ENCODE measurements at places on chromosomes 1 and 21. TPM values are rescaled to one million over a fixed set of nuclear protein-coding genes. Genes with fewer than 3 reads are reported as not detected.

The PTGFR gene
- 0.37 TPM for total RNA-seq

- DNase-seq, result no peak
Measured at GRCh38 chr1:246592695-246593094, 26.4 kb downstream of the CNST start.

The DDX59 gene
- total RNA-seq, result 19.3 TPM

DNA sequence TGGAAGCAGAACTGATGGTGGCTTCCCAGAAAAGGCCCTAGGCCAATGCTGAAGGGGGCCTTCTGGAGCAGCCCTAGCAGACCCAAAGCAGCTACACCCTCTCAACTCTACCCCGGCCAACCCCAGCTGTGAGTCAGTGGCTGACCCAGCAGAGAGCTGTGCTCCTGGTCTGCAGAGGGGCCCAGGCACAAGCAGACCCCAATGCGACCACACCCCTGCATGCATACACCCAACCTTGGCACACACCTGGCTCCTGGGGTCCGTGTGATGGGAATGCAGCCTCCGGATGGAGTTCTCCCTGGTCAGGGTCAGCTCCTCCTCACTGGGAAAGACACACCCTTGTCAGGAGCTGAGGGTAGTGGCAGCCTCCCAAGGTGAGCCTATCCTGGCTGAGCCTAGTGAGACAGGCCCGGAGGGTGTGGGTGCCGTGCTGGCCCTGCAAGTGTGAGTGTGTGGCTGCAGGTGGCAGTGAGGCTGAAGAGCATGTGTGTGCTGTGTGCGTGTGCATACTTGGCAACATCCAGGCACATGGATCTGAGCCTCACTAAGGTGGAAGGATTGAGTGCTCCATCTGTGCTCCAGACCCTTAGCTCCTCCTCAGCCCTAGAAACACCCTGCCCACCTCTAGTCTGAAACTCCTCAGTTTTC is 3.9 kb upstream of the ARHGAP30 start:
- no peak for DNase-seq

The GBP5 gene
- 0.54 TPM for total RNA-seq

GRCh38 chr1:226687426-226687825 is 51.7 kb downstream of the ITPKB start:
- DNase-seq, result no peak

GRCh38 chr21:41713495-41714281 is 53.2 kb downstream of the RIPK4 start:
- no peak for DNase-seq

The EDN2 gene
- total RNA-seq, result 0.28 TPM

GRCh38 chr21:31873275-31873695 is 465 bp downstream of the HUNK start:
- DNase-seq, result peak; percentile 32

DNA sequence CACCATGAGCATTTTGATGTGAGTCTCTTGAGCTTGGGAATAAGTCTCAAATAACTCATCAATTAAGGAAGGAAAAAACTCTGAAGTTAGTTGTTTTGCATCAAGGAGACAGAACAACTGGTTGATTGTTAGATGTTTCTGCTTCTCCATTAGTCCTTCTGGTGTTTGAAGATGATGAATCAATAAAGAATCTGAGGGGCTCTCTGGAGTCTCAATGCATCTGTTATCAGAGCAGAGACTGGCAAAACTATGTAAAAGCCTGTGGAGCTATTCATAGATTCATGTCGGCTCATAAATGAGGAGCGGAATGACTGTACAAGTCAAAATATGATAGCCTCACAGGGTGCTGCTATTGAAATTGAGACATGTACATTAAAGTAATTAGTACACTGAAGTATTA is 73.3 kb upstream of the ZC3H11B start:
- no peak for DNase-seq

GRCh38 chr1:44390277-44390676 is 14.8 kb upstream of the RNF220 start:
- DNase-seq, result no peak

DNA sequence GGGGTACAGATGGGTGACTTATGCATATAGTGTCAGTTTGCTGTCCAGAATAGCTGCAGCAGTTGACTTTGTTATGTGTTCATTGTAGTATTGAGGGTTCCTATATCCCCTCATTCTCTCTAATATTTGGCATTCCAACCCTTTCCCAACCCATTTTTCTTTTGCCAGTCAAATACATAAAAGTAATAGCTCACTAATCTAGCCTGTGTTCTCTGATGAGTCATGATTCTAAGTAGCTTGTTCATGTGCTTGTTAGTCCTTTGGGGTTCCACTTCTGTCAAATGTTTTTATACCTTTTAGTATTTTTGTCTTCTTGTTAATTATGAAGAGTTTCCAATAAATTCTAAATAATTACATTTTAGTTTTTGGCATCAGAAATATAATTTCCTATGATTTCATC is 99.2 kb upstream of the MROH9 start:
- no peak for DNase-seq

The AURKAIP1 gene
- 107 TPM for total RNA-seq

The LAMB3 gene
- 331 TPM for total RNA-seq

The PRKAA2 gene
- 9.7 TPM for total RNA-seq

DNA sequence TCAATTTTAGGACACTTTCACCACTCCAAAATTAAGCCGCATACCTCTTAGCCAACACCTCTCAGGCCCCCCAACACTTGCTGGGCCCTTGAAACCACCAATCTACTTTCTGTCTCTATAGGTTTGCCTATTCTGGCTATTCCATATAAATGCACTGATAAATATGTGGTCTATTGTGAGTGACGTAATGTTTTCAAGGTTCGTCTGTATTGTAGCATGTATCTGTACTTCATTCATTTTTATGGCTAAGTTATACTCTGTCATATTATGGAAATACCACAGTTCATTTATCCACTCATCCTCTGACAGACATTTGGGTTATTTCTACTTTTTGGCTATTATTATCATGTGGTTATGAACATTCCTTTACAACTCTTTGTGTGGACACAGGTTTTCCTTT is 359.9 kb upstream of the ST6GALNAC5 start:
- no peak for DNase-seq

The NGF gene
- not detected for total RNA-seq

The ACKR1 gene
- not detected for total RNA-seq

DNA sequence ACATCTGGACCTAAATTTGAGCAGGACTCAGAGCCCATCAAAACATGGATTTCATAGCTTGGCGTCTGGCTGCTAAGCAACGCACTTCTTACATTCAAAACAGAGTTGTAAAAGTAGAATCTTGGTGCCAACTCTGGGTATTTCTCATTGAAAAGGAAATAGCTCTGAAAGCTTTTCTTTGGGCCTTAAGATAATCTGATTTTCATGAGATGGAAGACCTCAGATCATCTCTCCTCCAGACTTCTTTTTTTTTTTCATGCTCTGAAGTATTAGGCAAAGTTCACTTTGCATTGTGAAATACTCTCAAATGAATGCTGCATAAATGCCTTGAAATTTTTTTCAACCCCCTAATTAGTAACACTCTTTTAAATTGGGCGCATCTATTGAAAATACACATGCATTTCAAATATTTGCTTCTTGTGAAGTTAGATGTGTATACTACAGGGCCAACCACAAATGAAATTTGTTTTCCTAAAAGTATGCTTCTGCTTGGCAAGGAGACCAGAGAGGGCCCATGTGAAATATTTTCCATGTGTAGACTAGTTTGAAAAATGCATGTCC is 4.2 kb downstream of the ADAMTS5 start:
- DNase-seq, result no peak

The URB2 gene
- 25.2 TPM for total RNA-seq

DNA sequence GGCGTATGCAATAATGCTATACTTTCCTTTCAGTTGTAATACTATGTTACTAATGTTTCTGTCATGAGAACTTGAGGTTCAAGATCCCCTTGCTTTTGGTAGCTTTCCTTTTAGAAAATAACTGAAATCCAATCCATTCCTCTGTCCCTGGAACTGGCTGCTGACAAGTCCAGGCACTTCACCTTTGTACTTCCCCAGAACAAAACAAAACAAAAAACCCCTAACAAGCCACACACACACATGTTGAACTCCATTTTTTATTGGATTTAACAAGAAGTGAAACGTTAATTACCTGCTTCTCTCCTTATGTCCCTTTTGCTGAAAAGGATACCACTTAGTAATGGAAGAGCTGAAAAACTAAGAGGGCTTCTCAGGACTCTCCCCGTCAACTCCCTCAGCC is 26.1 kb upstream of the SDC3 start:
- no peak for DNase-seq

DNA sequence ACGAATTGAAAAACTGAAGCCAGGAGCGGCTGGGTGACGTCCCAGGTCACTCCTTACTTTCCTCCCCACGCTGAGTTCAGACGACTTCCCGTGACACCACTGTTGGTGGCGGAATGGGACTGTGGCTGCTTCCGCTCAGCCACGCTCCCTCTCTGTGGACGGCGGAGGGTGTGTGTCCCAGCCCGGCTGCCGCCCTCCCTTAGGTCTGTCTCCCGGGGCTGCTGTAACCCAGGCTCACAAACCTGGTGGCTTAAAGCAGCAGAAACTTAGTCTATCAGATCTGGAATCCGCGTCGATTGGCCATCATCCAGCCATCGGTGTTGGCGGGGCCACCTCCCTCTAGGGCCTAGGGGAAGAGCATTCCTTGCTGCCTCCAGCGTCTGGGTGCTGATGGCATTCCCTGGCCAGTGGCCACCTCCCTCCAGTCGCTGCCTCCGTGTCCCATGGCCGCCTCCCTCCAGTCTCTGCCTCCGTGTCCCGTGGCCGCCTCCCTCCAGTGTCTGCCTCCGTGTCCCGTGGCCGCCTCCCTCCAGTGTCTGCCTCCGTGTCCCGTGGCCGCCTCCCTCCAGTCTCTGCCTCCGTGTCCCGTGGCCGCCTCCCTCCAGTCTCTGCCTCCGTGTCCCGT is 17.5 kb downstream of the TRPM2 start:
- DNase-seq, result no peak

The SDE2 gene
- 28.1 TPM for total RNA-seq

GRCh38 chr1:6483017-6483760 is 8.3 kb downstream of the PLEKHG5 start:
- DNase-seq, result peak; percentile 60

DNA sequence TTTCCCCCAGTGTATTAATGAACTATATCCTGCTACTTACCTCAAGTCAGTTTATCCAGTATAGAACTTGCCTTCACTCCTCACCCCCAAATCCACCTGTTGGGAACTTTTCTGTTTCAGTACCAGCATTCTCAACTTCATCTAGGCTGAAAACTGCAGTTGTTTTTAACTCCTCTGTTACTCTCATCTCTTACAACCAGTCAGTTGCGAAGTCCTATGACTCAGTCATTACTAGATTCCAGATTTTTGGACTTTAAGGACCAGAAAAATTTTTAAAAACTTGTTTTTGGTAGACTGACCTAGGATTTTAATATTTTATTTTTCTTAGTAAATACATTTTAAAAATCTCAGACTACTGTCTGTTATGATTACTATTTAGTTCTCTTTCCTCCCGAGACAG is 8.1 kb downstream of the GNAI3 start:
- DNase-seq, result no peak

GRCh38 chr1:111731956-111732355 is 7.2 kb downstream of the INKA2 start:
- no peak for DNase-seq

DNA sequence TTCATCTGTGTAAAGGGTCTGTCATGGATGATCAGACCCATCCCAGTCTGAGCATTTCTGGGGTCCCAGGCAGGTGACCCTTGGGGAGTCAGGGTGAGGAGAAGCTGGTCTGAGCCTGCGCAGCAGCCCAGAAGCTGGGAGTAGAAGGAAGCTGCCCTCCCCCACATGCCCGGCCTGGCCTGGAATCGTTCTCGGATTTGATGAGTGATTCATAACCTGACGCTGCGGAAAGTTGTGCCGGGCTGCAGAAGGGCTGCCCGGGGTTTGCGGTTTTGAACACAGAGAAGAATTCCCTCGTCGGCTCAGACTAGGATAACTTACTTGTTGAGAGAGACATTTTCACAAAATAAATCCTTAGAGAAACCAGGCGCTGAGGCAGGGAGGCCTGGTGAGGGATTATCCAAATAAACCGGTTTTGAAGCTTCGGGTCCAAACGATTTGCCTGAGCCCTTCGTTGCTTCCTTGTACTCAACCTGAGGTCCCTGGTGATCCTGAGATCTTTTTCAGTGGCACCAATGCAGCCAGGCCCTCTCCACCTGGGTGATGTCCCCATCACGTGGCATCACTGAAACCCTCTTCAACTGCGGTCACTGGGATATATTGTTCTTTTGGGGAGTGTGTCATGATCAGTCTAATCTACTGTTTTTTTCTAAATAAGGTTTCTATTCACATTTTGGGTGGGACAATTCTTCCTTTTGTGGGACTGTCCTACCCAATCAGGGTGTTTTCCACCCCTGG is 29.2 kb downstream of the EPHB2 start:
- DNase-seq, result no peak

The TP73 gene
- total RNA-seq, result 0.54 TPM

The C1QA gene
- not detected for total RNA-seq

GRCh38 chr1:9128166-9128519 is 759 bp downstream of the GPR157 start:
- DNase-seq, result peak; percentile 15

GRCh38 chr1:96370757-96371156 is 350.8 kb upstream of the PTBP2 start:
- DNase-seq, result no peak

The CR1 gene
- not detected for total RNA-seq

GRCh38 chr1:182256931-182257330 is 134.7 kb downstream of the GLUL start:
- no peak for DNase-seq

The NTMT2 gene
- total RNA-seq, result not detected

- DNase-seq, result no peak
Measured at GRCh38 chr1:227215863-227216510, 102.3 kb downstream of the CDC42BPA start.

The PCNX2 gene
- 50.7 TPM for total RNA-seq

DNA sequence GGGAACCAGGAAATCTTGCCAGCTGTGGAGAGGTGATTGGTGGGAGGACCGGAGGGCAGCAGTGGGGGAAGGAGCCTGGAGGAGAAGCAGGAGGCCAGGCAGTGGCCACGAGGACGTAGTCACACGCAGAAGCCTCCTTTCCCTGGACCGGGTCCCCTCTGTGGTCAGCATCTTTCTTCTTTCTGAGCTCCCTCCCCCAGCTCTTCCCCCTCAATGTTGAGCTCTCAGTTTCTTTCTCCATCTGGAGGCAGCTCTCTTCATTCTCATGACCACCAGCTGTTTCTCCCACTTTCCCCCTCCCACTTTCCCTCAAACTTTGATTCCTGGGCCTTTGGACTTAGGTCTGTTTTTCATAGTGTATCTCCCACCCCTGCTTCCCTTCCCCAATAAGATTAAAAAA is 18.3 kb downstream of the KIRREL1 start:
- DNase-seq, result no peak

GRCh38 chr1:53735261-53735660 is 3.7 kb downstream of the GLIS1 start:
- no peak for DNase-seq

GRCh38 chr1:51750729-51751128 is 127.8 kb downstream of the NRDC start:
- no peak for DNase-seq

- no peak for DNase-seq
Measured at GRCh38 chr1:244920911-244921761, 56.8 kb upstream of the HNRNPU start.
